ENCODE measurements at places on chromosomes 13 and 19.
A peak's percentile ranks its signal among the peaks of the same experiment; 100 is the strongest.

GRCh38 chr19:34075661-34076091 is 96.6 kb upstream of the LSM14A start:
- H3K27me3 ChIP-seq: peaks cover 8% of the 10 kb centered on the region
- H3K4me3 ChIP-seq: no peak overlapping the region
- H3K4me1 ChIP-seq: no peaks in the 10 kb centered on the region

- H3K4me3 ChIP-seq: no peak overlapping the region
- peaks cover 7% of the 10 kb centered on the region for H3K4me1 ChIP-seq
- H3K27ac ChIP-seq: peak overlapping the region; percentile 69
- H3K27me3 ChIP-seq: no peaks in the 10 kb centered on the region
Observed at GRCh38 chr13:114017028-114017630, 43.3 kb upstream of the C13orf46 start.

DNA sequence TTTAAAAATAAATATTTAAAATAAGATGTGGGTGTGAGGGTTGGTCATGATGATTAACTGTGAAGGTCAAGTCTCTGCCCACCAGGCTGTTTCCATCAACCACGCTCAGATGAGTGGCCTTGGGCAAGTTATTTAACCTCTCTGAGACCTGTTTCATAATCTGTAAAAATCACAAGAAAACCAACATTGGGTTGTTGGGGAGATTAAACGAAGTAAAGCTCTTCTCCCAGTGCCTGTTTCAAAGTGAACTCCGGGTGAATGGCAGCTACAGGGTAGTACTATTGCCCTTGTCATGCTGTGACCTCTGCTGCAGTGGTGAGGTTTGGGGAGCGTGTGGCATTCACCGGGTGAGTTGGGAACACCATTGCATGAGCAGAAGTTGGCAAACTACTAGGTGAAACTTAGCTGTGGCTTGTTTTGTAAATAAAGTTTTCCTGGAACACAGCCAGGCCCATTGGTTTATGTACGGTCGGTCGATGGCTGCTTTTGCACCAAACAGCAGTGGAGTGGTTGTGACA is 153.2 kb downstream of the USP12 start:
- DNase-seq: no peak
- no peak overlapping the region for H3K27ac ChIP-seq
- no peaks in the 10 kb centered on the region for H3K36me3 ChIP-seq
- H3K4me3 ChIP-seq: no peak overlapping the region

GRCh38 chr13:100657881-100658315 is 16.7 kb downstream of the TMTC4 start:
- H3K36me3 ChIP-seq: peaks cover 35% of the 10 kb centered on the region
- H3K27me3 ChIP-seq: no peaks in the 10 kb centered on the region
- no peak for DNase-seq
- no peak overlapping the region for H3K4me3 ChIP-seq

Data from activated CD8-positive, alpha-beta T cell treated with anti-CD3 and anti-CD28 coated beads for 36 hours (primary cell).